ENCODE measurements at places on chromosomes 12 and 14. TPM values are rescaled to one million over a fixed set of nuclear protein-coding genes. Genes with fewer than 3 reads are reported as not detected.
A peak's percentile ranks its signal among the peaks of the same experiment; 100 is the strongest.

KRT4 gene
- total RNA-seq: not detected

GRCh38 chr12:110885152-110885840 is 35.1 kb downstream of the MYL2 start:
- DNase-seq: peak; percentile 55

RNF34 gene
- total RNA-seq: 56.8 TPM

DNA sequence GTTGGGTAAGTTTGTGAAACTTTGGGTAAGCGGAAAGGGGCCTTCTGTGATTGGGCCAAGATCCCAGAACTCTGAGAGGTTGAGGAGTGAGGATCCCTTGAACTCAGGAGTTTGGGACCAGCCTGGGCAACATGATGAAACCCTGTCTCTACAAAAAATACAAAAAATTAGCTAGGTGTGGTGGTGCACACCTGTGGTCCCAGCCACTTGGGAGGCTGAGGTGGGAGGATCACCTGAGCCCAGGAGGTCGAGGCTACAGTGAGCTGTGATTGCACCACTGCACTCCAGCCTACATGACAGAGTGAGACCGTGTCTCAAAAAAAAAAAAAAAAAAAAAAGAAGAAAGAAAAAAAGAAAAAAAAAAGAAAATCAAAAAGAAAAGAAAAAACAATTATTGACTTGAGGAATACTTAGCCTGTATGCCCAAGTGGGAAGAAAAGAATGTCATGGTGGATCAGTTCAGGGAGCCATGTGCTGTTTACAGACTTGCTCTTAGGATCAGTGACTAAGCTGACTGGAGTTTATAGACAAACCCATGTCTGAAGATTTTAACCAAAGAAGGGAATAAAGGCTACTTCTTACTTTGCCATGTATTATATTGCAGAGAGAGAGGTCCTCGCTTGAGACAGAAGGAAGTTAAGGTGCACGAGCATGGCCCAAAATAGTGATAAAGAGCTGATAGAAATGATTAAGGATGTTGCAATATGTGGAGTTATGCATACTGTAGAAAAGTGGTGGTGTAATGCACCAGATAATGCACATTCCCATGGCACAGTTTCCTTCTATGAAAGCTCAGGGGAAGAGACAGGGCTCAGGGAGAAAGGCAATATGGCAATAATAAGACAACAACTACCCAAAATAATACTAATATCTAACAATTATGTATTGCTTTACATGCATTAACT is 881 bp downstream of the HSD17B6 start:
- DNase-seq: no peak

DNA sequence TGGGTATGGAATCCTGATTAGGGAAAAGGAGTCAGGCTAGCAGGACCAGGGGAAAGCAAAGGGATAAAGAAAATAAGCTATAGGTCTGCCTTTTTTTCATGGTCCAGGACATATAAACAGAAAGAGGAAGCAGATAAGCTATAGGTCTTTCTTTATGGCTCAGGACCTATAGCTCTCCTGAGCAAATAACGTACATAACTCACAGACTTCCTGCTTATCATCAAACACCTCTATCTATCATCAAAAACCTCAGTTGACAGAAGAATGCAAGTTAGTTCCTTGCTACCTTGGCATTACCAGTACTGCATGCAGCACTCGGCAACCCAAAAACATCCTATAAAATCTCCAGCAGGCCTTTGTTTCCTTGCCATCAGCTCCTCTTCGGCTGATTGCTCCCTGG is 238.7 kb upstream of the OR4E1 start:
- DNase-seq: no peak

DIO3 gene
- total RNA-seq: not detected

P2RX7 gene
- total RNA-seq: 0.17 TPM

DNA sequence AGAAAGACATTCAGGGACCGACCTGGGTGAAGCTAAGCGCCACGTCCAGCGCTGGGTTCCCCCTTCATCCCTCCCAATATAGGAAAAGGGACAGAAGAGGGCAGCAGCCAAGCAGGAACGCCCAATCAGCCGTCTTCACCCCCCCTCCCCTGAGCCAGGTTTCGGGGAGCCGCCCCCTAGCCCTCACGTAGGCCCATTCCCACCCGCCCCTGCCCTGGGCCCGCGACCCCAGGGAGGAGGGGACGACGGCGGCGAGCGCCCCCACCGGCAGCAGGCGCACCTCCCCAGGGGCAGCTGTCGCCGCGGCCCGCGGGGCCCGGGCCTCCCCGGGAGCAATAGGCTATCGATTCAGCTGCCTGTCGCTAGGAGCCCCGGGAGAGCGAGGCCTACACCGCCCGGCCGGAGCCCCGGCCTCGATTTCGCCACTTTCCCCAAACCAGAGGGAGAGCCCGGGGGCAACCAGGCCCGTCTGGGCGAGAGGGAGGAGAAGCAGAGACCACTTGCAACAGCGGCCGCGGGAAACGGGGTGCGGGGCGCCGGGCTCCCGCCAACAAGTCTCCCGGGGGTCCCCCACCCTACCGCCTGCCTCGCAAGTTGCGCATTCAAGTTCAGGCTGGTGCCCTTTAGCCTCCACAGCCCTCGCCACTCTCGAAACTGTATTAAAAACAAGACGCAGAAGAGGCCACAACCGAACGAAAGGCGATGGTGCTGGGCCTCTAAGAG is 1.3 kb downstream of the DCAF5 start:
- DNase-seq: peak; percentile 71

PDZRN4 gene
- total RNA-seq: not detected

DNA sequence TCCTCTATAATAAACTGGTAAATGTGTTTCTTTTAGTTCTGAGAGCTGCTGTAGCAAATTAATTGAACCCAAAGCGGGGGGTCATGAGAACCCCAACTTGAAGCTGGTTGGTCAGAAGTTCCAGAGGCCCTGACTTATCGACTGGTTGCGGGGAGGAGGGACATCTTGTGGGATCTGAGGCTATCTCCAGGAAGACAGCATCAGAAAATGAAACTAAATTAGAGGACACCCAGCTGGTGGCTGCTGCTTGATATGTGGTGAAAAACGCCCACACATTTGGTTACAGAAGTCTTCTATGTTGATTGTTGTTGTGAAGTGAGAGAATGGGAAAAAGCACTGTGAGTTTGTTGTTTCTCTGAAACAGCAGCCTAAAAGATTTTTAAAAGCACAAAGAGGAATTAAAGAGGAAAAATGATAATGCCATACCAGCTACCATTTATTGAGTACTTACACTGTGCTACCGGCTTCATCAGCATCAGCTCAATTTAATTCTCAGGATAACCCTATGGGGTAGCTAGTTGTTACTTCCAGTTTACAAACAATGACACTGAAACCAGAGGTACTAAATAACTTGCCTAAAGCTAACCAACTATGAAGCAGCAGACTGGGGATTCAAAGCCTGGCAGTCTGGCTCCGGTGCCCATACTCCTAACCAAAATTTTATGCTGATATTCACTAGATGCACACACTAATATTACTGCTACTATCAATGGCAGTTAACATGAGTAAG is 24.3 kb downstream of the DDX24 start:
- DNase-seq: no peak

MGST1 gene
- 312 TPM for total RNA-seq

DNA sequence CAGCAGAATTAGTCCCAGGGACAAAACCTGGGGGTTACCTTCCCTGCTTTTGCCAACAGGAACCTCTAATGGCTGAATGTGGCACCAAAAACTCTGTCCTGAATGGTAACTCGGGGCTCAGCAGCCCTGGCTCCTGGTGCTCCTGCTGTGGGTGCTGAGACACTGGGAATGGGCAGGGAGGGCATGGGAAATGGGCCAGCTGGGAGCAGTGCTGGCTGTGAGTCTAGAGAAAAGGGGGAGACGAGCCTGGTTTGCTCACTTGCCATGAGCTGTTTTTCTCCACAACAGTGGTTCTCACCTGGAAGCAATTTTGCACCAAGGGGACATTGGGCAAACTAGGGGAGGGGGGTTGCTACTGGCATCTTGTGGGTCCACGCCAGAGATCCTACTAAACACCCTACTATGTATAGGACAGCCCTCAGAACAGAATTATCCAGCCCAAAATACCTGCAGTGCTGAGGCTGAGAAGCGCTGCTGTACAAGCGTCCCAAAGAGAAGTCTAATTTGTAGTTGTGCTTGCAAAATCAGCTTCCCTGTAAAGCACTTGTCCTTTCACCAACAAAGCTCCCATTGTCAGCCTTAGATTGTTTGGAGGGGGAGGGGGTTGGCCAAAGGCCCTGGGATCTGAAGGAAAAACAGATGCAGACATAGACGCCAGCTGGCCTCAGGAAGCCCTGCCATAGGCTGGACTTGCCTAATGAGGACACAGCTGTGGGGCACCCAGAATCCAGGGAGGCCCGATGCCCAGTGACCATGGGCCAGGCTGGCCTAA is 3.6 kb downstream of the LRRC74A start:
- DNase-seq: peak; percentile 9

POTEG gene
- not detected for total RNA-seq

CLEC6A gene
- total RNA-seq: not detected

- DNase-seq: no peak
Observed at GRCh38 chr14:55873169-55873568, 245.0 kb upstream of the PELI2 start.

PRKD1 gene
- total RNA-seq: 1.4 TPM

CATSPERB gene
- 0.21 TPM for total RNA-seq

GRCh38 chr12:58026426-58026825 is 85.1 kb downstream of the ATP23 start:
- DNase-seq: no peak

GRCh38 chr12:1457901-1458300 is 136.5 kb downstream of the FBXL14 start:
- peak; percentile 43 for DNase-seq

All from mammary epithelial cell (primary cell).